ENCODE measurements at places on chromosomes 4 and X. TPM values are rescaled to one million over a fixed set of nuclear protein-coding genes. Genes with fewer than 3 reads are reported as not detected.

RGN gene
- total RNA-seq, result 20.5 TPM

DUSP21 gene
- not detected for total RNA-seq

- DNase-seq, result no peak
- no peak overlapping the region for H3K27ac ChIP-seq
- no peaks in the 10 kb centered on the region for H3K4me1 ChIP-seq
- H3K27me3 ChIP-seq, result no peaks in the 10 kb centered on the region
- no peaks in the 10 kb centered on the region for H3K36me3 ChIP-seq
Observed at GRCh38 chrX:109635146-109635545, 10.2 kb upstream of the KCNE5 start.

GRCh38 chrX:22575161-22575845 is 302.6 kb downstream of the CBLL2 start:
- no peaks in the 10 kb centered on the region for H3K36me3 ChIP-seq
- DNase-seq, result no peak
- H3K27ac ChIP-seq, result no peak overlapping the region
- no peaks in the 10 kb centered on the region for H3K4me1 ChIP-seq
- no peak overlapping the region for H3K4me3 ChIP-seq
